Glutamatergic neuron (in vitro differentiated cells): ENCODE measurements at places on chromosomes 7 and 10.
A peak's percentile ranks its signal among the peaks of the same experiment; 100 is the strongest.

DNA sequence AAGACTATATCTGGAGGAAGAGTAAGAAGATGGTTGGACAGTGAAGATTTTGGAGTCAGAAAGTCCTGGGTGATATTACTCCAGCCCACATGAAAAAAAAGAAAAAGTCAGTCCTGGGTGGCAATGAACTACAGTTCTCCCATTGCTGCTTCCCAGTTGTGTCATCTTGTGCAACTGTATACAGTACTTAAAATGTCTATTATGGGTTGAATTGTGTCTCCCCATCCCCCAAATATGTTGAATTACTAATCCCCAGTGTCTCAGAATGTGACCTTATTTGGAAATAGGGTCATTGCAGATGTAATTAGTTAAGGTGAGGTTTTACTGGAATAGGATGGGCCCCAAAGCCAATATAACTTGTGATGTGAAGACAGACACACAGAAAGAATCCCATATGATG lies 15.6 kb downstream of the SEC23IP start:
- no peak for DNase-seq

DNA sequence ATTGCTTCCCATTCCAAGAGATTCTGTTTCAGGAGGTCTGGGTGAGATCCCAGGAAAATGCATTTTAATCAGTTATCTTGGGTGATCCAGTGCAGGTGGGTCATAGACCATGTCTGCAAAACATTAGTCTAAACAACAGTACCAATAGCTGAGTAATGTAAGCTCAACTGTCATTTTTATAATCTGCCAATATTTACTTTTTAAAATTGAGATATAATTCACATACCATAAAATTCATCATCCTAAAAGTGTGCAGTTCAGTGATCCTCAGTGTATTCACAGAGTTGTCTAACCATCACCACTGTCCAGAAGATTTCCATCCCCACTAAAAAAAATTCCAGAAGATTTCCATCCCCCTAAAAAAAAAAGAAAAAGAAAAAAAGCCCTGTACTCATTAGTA lies 51.0 kb downstream of the FAM204A start:
- DNase-seq = no peak

DNA sequence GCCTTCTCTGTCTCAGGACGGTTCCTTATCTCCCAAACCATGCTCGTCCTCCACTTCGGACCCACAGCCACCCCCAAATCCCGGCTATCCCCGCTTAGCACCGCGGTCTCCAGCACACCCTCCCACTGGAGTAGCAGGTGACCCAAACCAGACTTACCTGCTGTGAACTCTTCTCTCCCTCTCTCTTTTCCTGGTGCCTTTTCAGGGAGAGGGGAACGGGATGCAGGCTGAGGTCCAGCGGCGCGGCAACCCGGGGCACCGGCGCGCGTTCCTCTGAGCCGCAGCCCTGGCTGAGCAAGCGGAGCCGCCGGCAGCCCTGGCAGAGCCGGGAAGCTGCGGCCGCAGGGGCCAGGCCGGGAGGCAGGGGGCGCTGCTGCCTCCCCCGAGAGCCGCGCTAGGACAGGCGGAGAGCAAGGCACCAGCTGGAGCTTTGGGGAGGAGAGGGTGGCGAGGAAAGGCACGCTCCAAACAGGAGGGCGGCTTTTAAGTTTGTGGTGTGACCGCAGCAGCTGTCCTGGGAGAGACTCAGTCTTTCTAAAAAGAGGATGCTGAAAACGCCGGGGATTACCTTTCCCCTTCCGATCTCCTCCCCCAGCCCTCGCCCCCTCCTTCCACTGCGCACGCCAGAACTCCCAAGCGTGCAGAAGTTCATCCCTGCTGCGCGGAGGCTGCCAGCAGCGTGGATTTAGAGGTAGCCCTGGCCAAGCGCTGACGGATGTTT lies at the start of gene SEMA3D:
SEMA3D (minus strand) TSS at position 536 of the 721 bp plus-strand sequence. CDS start 65,165 bp downstream, outside the sequence.
- peak; percentile 93 for DNase-seq

DNA sequence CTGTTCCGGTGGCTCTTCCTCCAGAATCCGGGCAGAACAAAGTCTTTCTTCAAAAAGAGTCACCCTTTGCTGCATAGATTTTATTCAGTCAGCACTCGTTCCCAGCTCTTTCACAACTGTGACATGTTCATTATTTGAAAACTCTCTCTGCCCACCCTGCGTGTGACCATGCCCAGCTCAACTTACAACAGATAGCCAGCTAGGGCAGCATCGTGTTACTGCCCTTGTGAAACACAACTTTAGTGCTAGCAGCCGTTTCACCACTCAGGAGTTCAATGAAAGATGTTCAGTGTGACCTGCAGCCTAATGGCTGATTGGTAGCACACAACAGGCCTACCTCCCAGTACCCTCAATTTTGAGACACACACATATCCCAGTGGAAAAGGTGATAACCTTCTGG lies 57.9 kb downstream of the ZNF438 start:
- no peak for DNase-seq

- no peak for DNase-seq
Measured at GRCh38 chr10:20659225-20659624, 237.9 kb downstream of the NEBL start.

- no peak for DNase-seq
Measured at GRCh38 chr7:127908430-127909258, 122.6 kb downstream of the LRRC4 start.
